GF-D8 (cell line): ENCODE measurements at places on chromosomes 12 and 14.

DNA sequence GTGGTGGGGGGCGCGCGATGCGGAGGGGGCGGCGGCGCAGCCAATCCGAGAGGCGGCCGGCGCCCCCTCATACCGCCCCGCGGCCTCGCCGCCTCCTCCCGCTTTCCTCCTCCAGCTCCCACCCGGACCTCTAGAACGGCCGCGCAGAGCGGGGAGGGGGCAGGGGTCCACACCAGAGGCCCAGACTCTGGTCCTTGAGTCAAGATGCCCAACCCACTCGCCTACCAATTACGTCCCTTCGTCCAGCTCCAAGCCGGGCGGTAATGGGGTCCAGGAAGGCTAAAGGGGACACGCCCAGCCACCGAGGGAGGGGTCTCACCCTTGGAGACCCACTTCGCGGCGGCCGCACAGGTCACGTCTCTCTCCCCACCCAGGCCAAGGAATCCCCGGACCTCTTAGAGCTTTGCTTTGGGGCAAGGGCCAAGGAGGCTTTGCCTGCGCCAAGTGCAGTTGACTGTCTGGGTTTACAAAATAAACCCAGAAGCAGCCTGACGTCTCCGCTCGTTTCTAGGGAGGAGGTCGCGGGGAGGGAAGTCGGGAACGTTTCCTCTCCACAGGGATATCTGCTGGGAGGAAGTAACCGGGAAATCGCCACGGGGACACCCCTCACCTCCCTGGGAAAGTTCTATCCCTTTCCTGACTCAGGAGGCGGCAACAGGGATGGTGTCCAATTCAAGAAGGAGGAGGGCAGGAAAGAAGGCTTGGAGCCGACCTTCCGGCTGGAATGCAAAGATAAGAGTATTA, 394 bp upstream of the AMIGO2 start:
- DNase-seq: no peak

- DNase-seq: no peak
Measured at GRCh38 chr12:131766382-131767107, 55.7 kb downstream of the SFSWAP start.

- no peak for DNase-seq
Measured at GRCh38 chr12:68856510-68856909, 48.5 kb downstream of the MDM2 start.

DNA sequence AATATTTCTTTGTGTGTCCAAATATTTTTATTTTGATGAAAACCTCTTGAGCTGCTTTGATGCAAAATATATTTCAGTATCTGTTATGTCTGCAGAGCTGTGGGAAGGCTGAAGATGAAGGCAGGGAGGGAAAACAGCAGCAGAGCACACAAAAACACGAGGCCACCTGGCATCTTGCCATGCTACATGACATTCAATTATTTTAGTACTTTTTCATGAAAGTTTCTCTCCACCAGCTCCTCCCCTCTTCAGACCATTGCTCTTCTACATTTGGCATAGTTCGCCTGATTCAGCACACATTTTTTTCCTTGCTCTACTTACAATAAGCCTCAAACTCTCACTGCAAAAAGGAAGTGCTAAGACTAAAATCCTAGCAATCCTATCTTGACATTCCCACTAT, 4.6 kb upstream of the ALX1 start:
- DNase-seq: no peak

- no peak for DNase-seq
Measured at GRCh38 chr12:6215932-6216494, 15.8 kb downstream of the CD9 start.

GRCh38 chr12:62128175-62128975, 131.8 kb upstream of the USP15 start:
- no peak for DNase-seq

- peak; percentile 72 for DNase-seq
Measured at GRCh38 chr12:89179983-89180382, 172.3 kb downstream of the DUSP6 start.

DNA sequence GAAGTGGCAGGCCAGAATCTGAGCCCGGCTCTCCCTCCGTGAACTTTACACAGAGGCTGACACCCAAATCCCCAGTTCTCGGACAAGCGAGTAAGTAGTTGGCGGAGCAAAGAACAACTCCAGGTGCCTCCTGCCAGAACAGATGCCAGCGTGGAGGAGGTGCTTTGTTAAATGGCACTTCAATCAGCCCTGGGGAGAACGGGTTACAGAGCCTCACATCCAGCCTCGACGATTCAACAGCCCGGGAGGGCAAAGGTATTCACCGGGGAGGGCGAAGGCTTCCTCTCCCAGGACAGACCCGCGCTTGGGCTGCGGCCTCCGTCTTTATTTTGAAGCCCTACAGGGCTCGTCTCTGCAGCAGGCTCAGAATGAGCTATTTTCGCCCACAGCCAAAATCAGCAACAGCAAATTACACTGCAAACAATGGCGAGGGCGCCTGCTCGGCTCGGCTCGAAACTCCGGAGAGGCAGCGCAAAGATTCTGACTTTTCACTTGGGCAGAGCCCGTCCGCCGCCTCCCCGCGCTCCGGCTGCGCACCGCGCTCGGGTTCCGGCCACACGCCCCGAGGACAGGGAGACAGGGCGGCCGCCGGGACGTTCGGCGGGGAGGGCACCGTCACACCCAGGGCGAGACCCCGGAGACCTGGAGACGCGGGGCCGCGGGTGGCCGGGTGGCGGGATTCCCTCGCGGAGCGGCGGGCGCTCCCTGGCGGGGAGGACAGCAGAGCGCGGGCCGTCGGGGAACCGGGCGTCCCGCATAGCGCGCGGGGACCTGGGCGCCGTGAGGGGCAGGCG, 811 bp downstream of the TMCC3 start:
- DNase-seq: no peak

GRCh38 chr12:51307655-51308593, 16.1 kb downstream of the BIN2 start:
- DNase-seq: no peak

- no peak for DNase-seq
Measured at GRCh38 chr14:64736271-64737169, 32.3 kb downstream of the PLEKHG3 start.

GRCh38 chr14:66293533-66294105, 192.6 kb upstream of the CCDC196 start:
- no peak for DNase-seq

DNA sequence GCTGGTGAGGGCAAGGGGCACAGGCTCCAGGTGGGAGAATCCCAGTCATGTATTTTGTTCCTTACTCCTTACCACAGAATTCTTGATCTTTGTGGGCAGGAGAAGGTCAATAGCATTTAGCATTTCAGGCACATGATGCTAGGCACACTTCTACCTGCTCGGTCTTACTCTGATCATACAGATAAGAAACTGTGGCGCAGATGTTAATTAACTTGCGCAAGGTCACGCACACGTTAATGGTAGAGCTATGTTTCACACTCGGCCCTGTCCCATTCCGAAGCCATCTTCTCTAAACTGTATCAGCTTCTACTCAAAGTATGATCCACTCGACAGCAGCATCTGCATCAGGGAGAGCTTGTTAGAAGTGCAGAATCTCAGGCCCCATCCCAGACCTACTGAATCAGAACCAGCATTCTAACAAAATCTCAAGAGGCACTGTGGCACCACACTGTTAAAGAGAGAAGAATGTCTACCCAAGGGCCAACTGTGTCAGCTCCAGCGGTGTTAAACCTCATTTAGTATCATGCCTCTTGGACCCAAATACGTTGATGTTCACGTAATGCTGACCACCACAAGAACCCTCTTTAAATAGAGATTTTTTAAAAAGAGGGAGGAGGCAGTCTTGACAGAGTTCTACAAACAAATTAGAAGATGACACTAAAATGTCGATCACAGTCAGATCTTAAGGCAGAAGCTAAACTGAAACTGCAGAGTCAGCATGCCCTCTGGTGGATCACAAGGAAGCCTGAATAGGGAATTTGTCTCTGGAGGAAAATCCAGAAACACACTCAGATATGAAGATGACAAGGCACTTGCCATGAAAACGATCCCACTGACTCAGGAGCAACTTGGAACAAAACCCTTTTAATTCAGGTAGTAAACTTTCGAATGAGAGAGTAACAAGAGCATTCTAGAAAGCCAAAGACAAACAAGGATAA, 7.3 kb downstream of the STXBP6 start:
- no peak for DNase-seq

DNA sequence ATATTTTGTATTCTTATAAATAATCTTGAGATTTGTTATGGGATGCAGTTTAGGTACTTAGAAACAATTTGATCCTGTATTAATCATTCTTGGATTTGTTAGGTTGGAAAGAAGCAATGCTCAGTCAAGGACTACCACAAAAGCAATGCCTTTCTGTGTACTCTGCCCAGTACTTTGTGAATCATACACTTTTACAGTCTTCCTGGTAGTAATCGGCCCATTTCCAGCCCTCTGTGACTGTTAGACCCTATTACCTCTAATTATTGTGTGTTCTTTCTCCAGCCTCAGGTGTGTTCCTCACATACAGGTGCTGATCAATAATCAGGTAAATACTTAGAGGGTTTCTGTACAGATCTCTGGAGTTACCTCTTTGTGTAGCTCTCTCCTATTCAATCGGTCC, 609.0 kb downstream of the KCNH5 start:
- DNase-seq: no peak

- no peak for DNase-seq
Measured at GRCh38 chr14:104268725-104269436, 130.5 kb downstream of the KIF26A start.

- no peak for DNase-seq
Measured at GRCh38 chr12:2168808-2169207, 116.0 kb downstream of the CACNA1C start.

- no peak for DNase-seq
Measured at GRCh38 chr12:14652483-14652882, 43.9 kb downstream of the GUCY2C start.

DNA sequence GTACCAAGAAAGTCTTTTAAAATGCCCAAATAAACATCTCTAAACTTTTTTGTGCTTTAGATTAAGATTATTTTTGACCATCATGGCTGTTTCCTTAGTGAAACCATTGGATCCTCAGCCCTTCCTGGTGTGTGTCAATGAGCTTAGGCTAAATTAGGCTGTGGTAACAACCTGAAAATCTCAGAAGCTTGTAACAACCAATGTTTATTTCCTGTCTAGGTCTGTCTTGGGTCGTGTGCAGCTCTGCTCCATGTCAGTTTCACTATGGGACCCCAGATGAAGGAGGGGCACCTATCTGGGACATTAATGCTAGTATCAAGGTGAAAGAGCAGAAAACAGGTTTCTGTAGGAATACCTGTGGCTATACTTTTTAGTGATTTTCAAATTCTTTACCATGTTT, 49.9 kb downstream of the KCNMB4 start:
- DNase-seq: no peak

- DNase-seq: no peak
Measured at GRCh38 chr12:107449891-107450290, 235.7 kb upstream of the PWP1 start.

GRCh38 chr14:71076462-71077092, 169.3 kb downstream of the PCNX1 start:
- no peak for DNase-seq

DNA sequence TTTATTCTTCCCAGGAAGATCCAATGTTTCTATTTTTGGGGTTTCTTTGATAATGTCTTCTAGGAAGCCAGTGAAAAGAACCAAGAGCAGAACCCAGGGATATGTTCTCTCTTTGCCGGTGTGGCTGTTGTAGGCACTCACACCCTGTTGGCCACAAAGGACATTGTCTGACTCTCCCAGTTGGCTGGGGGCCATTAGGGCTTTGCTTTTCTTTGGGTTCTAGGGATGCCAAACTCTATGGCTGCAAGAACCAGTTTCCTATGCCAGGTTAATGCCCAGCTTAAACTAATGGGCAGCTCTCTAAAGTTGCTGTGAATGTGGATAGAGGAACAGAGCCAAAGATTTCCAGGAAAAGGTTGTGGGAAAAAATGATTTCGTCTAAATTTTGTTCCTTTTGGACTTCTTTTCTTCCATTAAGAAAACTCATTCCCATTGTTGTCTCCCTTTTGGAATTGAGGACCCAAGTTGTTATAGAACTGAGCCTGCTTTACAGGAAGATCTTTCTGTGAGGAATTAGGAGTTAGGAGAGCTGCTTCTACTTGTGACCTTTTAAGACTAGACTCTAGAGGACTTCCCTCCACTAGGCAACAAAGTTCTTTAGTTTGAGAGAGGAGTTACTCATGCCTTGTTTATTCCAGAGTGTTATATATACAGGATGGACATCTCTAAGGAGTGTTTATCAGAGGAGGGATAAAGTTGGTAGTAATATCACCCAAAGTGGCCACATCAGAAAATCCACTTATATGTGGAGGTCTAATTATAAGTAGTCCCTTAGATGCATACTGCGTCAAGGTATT, 13.1 kb downstream of the COPZ1 start:
- DNase-seq: no peak

DNA sequence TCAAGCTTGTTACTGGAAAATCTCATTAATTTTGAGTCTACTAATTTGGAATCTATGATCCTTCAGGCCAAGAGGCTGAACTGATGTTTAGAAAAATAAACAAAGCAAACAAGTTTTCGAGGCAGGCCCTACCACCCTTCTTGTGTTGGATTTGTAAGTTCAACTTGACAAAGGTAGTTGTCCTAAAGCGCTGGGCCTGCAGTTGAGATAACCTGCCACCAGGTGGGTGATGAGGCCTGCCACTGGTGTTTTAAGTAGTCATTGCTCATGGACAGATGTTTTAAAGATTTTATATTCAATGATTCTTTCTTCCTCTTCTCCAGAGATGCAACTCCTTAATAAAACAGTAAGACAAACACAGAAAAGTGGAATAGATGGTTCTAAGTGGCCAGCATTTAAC, 19.4 kb downstream of the ACVRL1 start:
- DNase-seq: peak; percentile 45

GRCh38 chr12:72578327-72578726, 306.2 kb downstream of the TRHDE start:
- DNase-seq: no peak

DNA sequence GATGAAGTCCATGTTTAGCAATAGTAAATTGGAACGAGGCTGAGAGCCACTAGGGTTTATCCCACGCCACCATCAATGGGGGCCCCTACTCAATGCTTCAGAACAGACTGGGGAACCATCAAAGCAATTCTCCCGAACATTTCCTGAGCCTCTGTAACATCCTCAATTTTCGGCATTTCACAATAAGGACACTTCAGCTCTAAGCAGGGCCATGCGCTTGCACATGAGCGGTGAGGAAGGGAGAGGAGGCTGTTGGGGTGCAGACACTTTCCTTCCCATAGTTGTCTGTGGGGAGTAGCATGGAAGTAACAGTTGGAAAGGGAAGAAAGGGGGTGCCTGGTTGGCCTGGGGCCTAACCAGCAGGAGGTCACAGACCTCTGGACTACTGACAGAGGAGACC, 129.9 kb upstream of the PRMT8 start:
- DNase-seq: no peak

- no peak for DNase-seq
Measured at GRCh38 chr12:828726-829395, 76.5 kb downstream of the WNK1 start.

- no peak for DNase-seq
Measured at GRCh38 chr12:53418221-53418620, 5.4 kb upstream of the AMHR2 start.
